ENCODE measurements at places on chromosomes 3 and 15.

GRCh38 chr15:74782259-74783071 lies 585 bp downstream of the CSK start:
- DNase-seq = peak; percentile 79

DNA sequence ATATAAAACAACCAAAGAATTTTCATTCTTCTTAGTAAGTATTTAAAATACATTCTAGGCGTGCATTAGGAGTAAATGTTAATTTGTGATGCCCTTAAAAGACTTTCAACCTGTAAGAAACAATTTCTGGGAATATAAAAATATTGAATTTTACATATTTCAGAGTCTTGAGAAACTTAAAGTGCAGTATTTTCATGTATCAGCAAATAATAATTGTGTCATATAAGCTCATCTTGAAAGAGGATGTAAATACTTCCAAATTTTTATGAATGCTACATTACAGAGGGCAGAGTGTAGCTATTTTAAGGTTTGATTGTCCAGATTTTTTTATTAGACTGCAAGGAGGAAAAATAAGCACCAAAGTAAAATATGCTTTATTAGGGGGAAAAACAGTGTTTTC lies 207.1 kb downstream of the VPS13C start:
- DNase-seq = no peak

GRCh38 chr3:63896332-63897030 lies 15.7 kb downstream of the SCAANT1 start:
- DNase-seq = peak; percentile 17

DNA sequence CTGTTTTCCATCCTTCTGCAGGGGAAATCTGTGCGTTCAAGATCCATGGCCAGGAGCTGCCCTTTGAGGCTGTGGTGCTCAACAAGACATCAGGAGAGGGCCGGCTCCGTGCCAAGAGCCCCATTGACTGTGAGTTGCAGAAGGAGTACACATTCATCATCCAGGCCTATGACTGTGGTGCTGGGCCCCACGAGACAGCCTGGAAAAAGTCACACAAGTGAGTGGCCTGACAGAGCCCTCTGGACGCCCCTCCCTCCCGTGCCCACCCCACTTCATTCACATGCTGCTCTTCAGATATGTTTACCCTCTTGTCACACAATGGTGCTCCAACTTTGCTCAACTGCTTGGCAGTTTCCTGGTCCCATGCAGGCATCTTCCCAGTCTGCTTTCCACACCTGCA lies 274.3 kb upstream of the TRIM42 start:
- no peak for DNase-seq

DNA sequence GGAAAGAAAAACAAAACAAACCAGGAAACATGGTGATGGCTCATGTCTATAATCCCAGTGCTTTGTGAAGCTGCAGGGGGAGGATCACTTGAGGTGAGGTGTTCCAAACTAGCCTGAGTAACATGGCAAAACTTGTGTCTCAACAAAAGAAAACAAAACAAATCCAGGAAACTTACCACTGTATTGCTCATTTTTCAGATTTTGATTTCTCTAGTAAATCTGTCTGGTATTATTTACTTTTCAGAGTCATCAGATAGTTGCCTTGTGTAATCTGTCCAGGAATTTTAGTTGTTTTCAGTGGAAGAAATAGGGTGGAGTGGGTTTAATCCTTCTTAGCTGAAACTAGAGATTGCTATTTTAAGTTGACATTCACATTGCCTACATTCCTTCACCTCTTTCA lies 91.8 kb upstream of the ALCAM start:
- DNase-seq = peak; percentile 20

GRCh38 chr15:53762916-53763315 lies 3.5 kb upstream of the WDR72 start:
- DNase-seq = no peak

- DNase-seq = no peak
Measured at GRCh38 chr3:186254676-186255650, 107.1 kb downstream of the DGKG start.

DNA sequence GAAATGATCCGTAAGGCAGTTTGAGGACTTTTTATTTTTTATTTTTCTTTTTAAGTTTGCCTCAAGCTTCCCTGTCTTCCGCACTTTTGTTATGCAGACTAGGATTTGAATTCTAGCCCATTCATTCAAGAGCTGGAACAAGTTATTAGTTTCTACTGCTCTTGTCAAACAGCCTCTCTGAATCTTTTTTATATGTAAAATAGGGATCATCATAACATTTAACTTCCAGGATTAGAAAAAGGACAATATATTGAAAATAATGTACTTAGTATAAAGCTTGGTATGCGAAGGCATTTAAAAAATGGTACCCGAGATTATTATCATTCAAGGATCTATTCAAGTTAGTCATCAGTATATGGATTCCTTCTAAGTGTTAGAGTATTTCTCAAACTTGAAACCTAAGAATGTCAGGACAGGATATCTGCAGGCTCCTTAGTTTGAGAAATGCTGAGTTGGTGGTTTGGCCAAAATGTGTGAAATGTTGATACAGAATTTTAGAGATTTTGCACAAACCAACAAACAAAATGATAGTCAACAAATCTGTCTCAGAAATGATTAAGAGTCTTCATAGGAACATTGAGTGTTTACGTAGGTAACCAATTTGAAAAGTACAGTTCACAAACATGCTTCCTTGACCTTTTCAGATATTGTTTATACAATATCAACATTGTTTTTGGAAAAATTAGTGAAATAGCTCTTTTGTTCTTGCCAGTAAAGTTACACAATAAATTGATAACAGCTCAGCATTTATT lies 40.5 kb upstream of the IGSF10 start:
- no peak for DNase-seq

DNA sequence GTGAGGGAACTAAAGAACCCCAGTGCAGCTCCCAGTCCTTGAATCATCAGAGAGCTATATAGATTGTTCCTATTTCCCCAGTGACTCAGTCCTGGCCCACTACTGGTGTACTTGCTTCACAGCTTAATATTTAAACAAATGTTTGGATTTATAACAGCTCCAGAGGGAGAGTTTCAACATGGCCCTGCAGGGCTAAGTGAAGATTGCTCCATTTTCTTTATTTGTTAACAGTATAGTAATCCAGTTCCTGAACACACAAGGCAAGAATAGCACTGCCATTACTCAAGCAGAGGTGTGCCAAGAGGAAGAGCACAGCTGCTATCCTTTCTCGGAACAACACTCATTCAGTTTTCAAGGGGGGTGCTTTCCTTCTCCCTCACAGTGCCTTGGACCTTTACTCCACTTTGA lies 6.5 kb downstream of the SQOR start:
- DNase-seq = peak; percentile 65

GRCh38 chr15:98519767-98520550 lies 128.4 kb upstream of the IGF1R start:
- DNase-seq = no peak

- no peak for DNase-seq
Measured at GRCh38 chr3:141074529-141074928, 23.4 kb downstream of the SPSB4 start.

GRCh38 chr15:69222002-69222474 lies 61.6 kb downstream of the GLCE start:
- DNase-seq = no peak

GRCh38 chr15:41259546-41260189 lies 28.6 kb downstream of the CHP1 start:
- DNase-seq = no peak
